ENCODE measurements at places on chromosomes 4 and X. TPM values are rescaled to one million over a fixed set of nuclear protein-coding genes. Genes with fewer than 3 reads are reported as not detected.

The RTL3 gene
- total RNA-seq, result not detected

The FOXR2 gene
- not detected for total RNA-seq

The PAGE5 gene
- not detected for total RNA-seq

The RXFP1 gene
- total RNA-seq, result not detected
